Osteocyte (in vitro differentiated cells): ENCODE measurements at places on chromosomes 16 and 17. TPM values are rescaled to one million over a fixed set of nuclear protein-coding genes. Genes with fewer than 3 reads are reported as not detected.

JUP gene
- total RNA-seq, result 79.8 and 92.6 TPM in 2 replicates

DNAAF1 gene
- not detected in 2 replicates for total RNA-seq

CHST5 gene
- 0.27 TPM in 1 of 2 replicates, not detected in the other for total RNA-seq

PDK2 gene
- 66.2 and 67.0 TPM in 2 replicates for total RNA-seq

UTS2R gene
- not detected in 2 replicates for total RNA-seq

RAPGEFL1 gene
- 5.7 and 6.8 TPM in 2 replicates for total RNA-seq

TMEM92 gene
- 4.3 and 6.6 TPM in 2 replicates for total RNA-seq

TBC1D28 gene
- total RNA-seq, result not detected in 2 replicates

KRT31 gene
- total RNA-seq, result not detected in 2 replicates

SMPD3 gene
- not detected in 2 replicates for total RNA-seq

CDH5 gene
- total RNA-seq, result 0.31 TPM in 1 of 2 replicates, not detected in the other

ASGR1 gene
- total RNA-seq, result 1.6 and 2.4 TPM in 2 replicates

SP6 gene
- 0.16 TPM in 1 of 2 replicates, not detected in the other for total RNA-seq

MT1G gene
- total RNA-seq, result not detected in 2 replicates

CPNE7 gene
- total RNA-seq, result 19.7 and 23.6 TPM in 2 replicates

MIF4GD gene
- total RNA-seq, result 25.4 and 27.9 TPM in 2 replicates

CIAPIN1 gene
- 52.2 and 57.1 TPM in 2 replicates for total RNA-seq

PIRT gene
- total RNA-seq, result not detected in 2 replicates

TSNAXIP1 gene
- 3.6 and 4.1 TPM in 2 replicates for total RNA-seq

MILR1 gene
- not detected in 2 replicates for total RNA-seq

CHTF8 gene
- 88.0 and 91.7 TPM in 2 replicates for total RNA-seq

CASKIN1 gene
- 2.4 and 3.7 TPM in 2 replicates for total RNA-seq

KRT36 gene
- not detected in 2 replicates for total RNA-seq

AGRP gene
- not detected in 2 replicates for total RNA-seq

RNF222 gene
- total RNA-seq, result not detected in 2 replicates

FADS6 gene
- total RNA-seq, result not detected in 2 replicates

TNFRSF17 gene
- total RNA-seq, result not detected in 2 replicates

SNX20 gene
- not detected in 2 replicates for total RNA-seq
